Parietal lobe (tissue), 2 donors: ENCODE measurements at places on chromosomes 1 and 21. TPM values are rescaled to one million over a fixed set of nuclear protein-coding genes. Genes with fewer than 3 reads are reported as not detected.

The ADAMTS4 gene
- 0.31 TPM for total RNA-seq

The TACSTD2 gene
- total RNA-seq = not detected

The PDIK1L gene
- total RNA-seq = 61.3 TPM

The ANKRD45 gene
- 21.3 TPM for total RNA-seq

The MGST3 gene
- 198 TPM for total RNA-seq

The MYOG gene
- total RNA-seq = not detected

The CDC7 gene
- 21.0 TPM for total RNA-seq

The APCS gene
- not detected for total RNA-seq
